ENCODE measurements at places on chromosomes 12 and 14.

DNA sequence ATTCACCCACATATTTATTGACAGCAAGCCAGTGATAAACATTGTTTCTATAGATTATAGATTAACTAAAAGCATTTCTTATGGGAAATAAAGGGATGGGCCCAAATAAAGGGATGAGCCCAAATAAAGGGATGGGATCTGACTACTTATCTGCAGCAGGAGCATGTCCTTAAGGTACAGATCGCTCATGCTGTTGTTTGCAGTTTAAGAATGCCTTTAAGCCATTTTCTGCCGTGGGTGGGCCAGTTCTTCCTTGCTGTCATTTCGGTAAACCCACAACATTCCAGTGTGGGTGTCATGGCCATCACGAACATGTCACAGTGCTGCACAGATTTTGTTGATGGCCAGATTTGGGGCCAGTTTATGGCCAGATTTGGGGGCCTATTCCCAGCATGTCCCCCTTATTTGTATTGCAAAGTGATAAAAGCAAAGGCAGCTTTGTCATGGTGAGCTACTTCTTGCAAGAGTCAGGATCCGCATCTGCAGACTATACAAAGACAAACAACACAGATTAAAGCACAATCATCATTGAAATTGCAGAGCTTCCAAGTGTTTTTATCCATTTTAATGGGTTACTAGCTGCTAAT, 700.7 kb downstream of the LRFN5 start:
- no peak for DNase-seq

DNA sequence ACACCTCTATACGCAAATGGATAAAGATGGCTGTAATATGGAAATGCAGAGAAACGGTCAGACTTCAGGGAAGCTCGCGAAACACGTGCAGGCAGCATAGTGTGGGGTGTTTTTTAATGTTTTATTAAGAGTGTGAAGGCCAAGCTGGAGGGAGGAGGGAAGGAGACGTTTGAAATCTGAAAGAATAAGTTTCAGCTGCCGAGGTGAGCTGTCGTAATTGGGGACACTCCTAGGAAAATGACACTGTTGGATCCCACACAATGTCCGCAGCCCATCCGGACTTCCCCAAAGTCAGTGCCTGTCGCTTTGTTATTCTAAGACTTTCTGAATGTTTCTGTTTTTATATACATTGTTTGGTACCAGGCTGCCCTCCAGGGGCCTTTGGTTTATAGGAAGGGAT, 8.3 kb downstream of the FZD10 start:
- DNase-seq: no peak

GRCh38 chr12:89731089-89731488, 22.5 kb upstream of the ATP2B1 start:
- no peak for DNase-seq

GRCh38 chr14:102927346-102927877, 4.9 kb downstream of the AMN start:
- no peak for DNase-seq

GRCh38 chr12:115002434-115002833, 318.5 kb upstream of the TBX3 start:
- DNase-seq: no peak

All from NCI-H1105 treated with DMSO at 0.1 percent for 48 hours (cell line).